ENCODE measurements at places on chromosomes 2 and 18. TPM values are rescaled to one million over a fixed set of nuclear protein-coding genes. Genes with fewer than 3 reads are reported as not detected.

Gene IL1B
- 1.0 TPM for total RNA-seq

Gene LINC00305
- total RNA-seq, result not detected

Gene FAP
- total RNA-seq, result 70.5 TPM

Gene NETO1
- total RNA-seq, result not detected

Gene TRIM43B
- not detected for total RNA-seq

Gene SLC23A3
- total RNA-seq, result 0.52 TPM

Gene PARD6G
- total RNA-seq, result 3.7 TPM

Gene CERKL
- total RNA-seq, result not detected

Gene PDE1A
- total RNA-seq, result 9.9 TPM

Gene POTEC
- not detected for total RNA-seq

Gene CEBPZOS
- total RNA-seq, result 13.0 TPM

Gene RUFY4
- total RNA-seq, result not detected

Gene SLC19A3
- 4.2 TPM for total RNA-seq

Gene DPP10
- total RNA-seq, result 1.0 TPM

Gene TMEM182
- 152 TPM for total RNA-seq

Gene TMEM178A
- total RNA-seq, result 4.7 TPM

Gene SCN1A
- total RNA-seq, result under 0.01 TPM

Gene FEV
- total RNA-seq, result not detected

Gene PUM2
- total RNA-seq, result 80.4 TPM

Gene DNAH7
- under 0.01 TPM for total RNA-seq

Gene SCN9A
- total RNA-seq, result 14.1 TPM

Gene DLGAP1
- 0.52 TPM for total RNA-seq

Gene SKOR2
- total RNA-seq, result not detected

Gene ABCG8
- total RNA-seq, result under 0.01 TPM

Gene SIX3
- not detected for total RNA-seq

Gene HOXD9
- 5.7 TPM for total RNA-seq

Gene RGPD3
- 0.52 TPM for total RNA-seq

Gene PKDCC
- 89.2 TPM for total RNA-seq

Gene AFF3
- 8.4 TPM for total RNA-seq

Gene ANXA4
- 18.8 TPM for total RNA-seq

Gene IL36A
- total RNA-seq, result not detected

Gene MBOAT2
- 54.3 TPM for total RNA-seq

Gene RAX
- not detected for total RNA-seq

Gene MAP3K19
- total RNA-seq, result not detected

Gene HSPE1
- 80.4 TPM for total RNA-seq

Gene CYRIA
- total RNA-seq, result 4.7 TPM

Gene ANKRD23
- total RNA-seq, result 5.2 TPM

Gene PROM2
- total RNA-seq, result under 0.01 TPM

Gene IGFBP2
- 99.7 TPM for total RNA-seq

Gene FKBP7
- total RNA-seq, result 35.0 TPM

Gene TTR
- not detected for total RNA-seq

Gene LAMA1
- total RNA-seq, result 4.2 TPM

Gene APCDD1
- total RNA-seq, result 2.6 TPM

Gene PLGLB1
- total RNA-seq, result 2.1 TPM

Gene ERMN
- total RNA-seq, result 0.52 TPM

Gene TMEM247
- total RNA-seq, result not detected

Gene EHBP1
- total RNA-seq, result 52.7 TPM

Gene FAM110C
- under 0.01 TPM for total RNA-seq

Gene GNLY
- not detected for total RNA-seq

Gene MERTK
- 4.2 TPM for total RNA-seq

Gene LRRTM4
- 1.6 TPM for total RNA-seq

Gene COL6A3
- 365 TPM for total RNA-seq

Gene AKAIN1
- total RNA-seq, result not detected

Gene APOB
- total RNA-seq, result 0.52 TPM

Gene HOXD3
- total RNA-seq, result 4.2 TPM

Gene HOXD13
- total RNA-seq, result under 0.01 TPM

Gene DCC
- total RNA-seq, result under 0.01 TPM

Gene UGT1A10
- total RNA-seq, result not detected

Measured in skeletal muscle tissue (tissue), 5 donors.